ENCODE measurements at places on chromosomes 1 and 21. TPM values are rescaled to one million over a fixed set of nuclear protein-coding genes. Genes with fewer than 3 reads are reported as not detected.

DNA sequence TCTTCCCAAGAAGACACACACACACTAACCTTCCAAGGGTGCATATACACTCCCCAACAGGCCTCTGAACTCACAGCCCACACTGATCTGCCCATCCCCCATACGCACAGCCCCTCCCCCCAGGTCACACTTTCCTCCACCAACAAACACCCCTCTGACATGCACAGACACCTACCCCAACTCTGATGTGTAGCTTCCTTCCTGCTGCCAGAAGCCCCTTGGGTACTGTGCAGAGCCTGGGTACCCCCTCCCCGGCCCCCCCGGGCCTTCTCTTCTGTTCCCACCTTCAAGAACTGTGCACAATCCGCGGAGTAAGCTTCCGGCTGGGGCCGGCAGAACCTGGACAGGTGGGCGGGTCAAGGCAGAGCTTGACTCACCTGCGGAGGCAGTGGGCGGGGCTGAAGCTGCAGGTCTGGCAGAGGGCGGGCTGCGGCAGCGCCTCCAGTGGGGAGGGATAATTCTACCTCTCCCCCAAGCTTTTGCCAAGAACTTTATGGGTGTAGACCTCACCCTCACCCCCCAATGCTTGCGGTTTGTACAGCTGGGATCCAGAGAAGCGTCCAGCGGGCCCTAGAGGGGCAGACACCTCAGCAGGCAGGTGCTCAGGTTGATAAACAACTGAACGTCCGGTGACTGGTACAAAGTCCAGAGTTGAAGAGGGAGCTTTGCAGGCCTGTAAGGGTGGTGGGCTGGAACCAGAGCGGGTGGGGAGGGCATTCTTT lies at the start of gene C1orf210:
C1orf210 (minus strand) TSS at position 313 of the 722 bp plus-strand sequence. CDS start 2,311 bp downstream, outside the sequence.
- DNase-seq = no peak
- H3K36me3 ChIP-seq = no peaks in the 10 kb centered on the region
- no peak within 1 kb of the TSS for H3K4me3 ChIP-seq
- no peak within 1 kb of the TSS for H3K27ac ChIP-seq
- no peaks in the 10 kb centered on the region for H3K4me1 ChIP-seq

AMY1C gene
- total RNA-seq = not detected

NTMT2 gene
- total RNA-seq = not detected

PODN gene
- not detected for total RNA-seq

S100A7 gene
- not detected for total RNA-seq

DNA sequence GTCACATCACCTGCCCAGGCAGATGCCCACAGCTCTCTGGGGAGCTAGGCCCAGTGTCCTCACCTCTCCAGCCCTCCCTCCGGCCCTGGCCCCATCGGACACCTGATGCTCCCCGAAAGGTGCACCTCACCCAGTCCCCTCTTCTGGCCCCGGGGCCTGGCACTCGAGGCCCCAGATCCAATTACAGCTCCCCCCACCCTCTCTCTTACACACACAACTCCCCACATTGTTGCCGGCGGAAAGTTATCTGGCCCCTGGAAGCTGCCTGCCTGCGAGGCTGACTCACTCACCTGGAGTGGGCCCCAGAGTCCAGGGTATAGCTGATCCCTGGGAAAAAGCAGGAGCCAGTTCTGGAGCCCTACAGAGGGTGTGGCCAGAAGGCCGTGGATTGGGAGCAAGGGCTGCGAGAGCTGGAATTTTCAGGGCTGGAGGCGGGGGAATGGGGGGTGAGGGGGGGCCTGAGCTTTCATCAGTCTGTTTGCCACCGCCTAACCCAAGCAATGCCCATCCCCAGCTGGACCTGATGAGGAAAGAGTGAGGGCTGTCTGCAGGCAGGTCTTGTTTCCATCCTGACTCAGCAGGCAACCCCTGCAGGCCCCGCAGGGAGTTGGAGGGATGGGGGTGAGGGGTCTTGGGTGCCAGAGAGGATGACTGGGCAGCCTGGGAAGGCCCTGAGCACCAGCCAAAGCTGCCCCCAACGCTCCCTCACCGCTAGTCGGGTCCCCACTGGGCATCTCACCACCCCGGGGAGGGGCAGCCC lies 948 bp downstream of the FBXO2 start:
- no peak overlapping the region for H3K27ac ChIP-seq
- H3K4me1 ChIP-seq = peaks cover 26% of the 10 kb centered on the region
- no peaks in the 10 kb centered on the region for H3K27me3 ChIP-seq
- DNase-seq = no peak

PCP4 gene
- not detected for total RNA-seq

GRCh38 chr1:79638382-79638781 lies 631.9 kb upstream of the ADGRL4 start:
- no peaks in the 10 kb centered on the region for H3K36me3 ChIP-seq
- H3K4me1 ChIP-seq = no peaks in the 10 kb centered on the region
- no peak overlapping the region for H3K27ac ChIP-seq
- no peak overlapping the region for H3K4me3 ChIP-seq
- no peak for DNase-seq

DNA sequence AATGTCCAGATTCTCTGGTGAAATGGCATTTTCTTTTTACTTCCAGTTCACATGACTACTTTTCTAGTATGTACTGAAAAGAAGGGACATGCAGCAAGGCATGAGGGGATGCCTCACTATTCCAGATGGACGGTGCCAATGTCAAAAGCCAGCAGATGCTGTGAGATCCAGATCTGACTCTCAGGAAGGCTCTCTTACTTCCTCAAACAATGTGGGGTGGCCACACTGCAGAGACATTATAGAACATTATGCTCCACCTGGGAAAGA lies 17.7 kb downstream of the CRYZ start:
- peaks cover 13% of the 10 kb centered on the region for H3K36me3 ChIP-seq
- no peak overlapping the region for H3K27ac ChIP-seq
- no peaks in the 10 kb centered on the region for H3K27me3 ChIP-seq
- DNase-seq = no peak
- no peaks in the 10 kb centered on the region for H3K4me1 ChIP-seq

FCAMR gene
- not detected for total RNA-seq

DNA sequence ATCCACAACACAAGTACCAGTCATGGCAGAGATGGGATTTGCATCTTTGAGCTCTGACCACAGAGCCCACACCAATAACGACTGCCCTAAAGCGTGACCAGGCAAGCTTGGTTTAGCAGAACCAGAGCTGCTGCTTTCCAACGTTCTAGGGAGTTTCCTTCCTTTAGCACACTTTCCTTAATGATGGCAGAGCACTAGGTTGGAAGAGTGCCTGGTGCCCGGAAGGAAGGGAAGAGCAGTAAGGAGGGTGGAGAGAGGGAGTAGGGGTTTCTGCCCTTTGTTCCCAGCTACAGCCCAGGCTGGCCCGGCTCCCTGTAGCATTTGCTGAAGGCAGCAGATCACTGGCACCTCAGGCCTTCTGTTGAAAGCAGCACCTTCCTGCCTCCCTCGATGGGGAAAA lies 6.1 kb upstream of the EVA1C start:
- DNase-seq = no peak
- H3K36me3 ChIP-seq = no peaks in the 10 kb centered on the region
- no peaks in the 10 kb centered on the region for H3K27me3 ChIP-seq
- H3K4me1 ChIP-seq = peaks cover 10% of the 10 kb centered on the region

DNA sequence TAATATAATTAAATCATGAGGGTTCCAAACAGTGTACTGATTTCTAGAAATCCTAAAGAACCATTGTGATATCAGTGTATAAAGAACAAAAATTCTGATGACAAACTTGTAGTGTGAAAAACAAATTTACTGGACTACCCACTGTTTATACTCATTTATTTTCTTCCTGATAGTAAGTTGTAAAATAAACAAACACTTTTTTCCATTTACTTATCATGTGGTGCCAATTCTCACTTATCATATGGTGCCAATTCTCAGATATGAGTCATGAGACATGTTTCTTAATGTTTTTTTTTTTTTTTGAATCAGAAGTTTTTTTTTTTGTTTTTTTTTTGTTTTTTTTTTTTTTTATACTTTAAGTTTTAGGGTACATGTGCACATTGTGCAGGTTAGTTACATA lies 137.7 kb downstream of the LEPR start:
- no peak overlapping the region for H3K4me3 ChIP-seq
- H3K4me1 ChIP-seq = no peaks in the 10 kb centered on the region
- DNase-seq = no peak
- H3K36me3 ChIP-seq = no peaks in the 10 kb centered on the region
- H3K27ac ChIP-seq = no peak overlapping the region
- peaks cover 3% of the 10 kb centered on the region for H3K27me3 ChIP-seq

HSD3B2 gene
- total RNA-seq = not detected

GRCh38 chr1:245168086-245168485 lies 13.3 kb downstream of the KIF26B start:
- DNase-seq = no peak
- H3K4me3 ChIP-seq = no peak overlapping the region
- no peaks in the 10 kb centered on the region for H3K36me3 ChIP-seq
- no peaks in the 10 kb centered on the region for H3K4me1 ChIP-seq

- peaks cover 7% of the 10 kb centered on the region for H3K4me1 ChIP-seq
- no peak overlapping the region for H3K4me3 ChIP-seq
- H3K27ac ChIP-seq = peak overlapping the region; percentile 71
- peaks cover 21% of the 10 kb centered on the region for H3K36me3 ChIP-seq
Measured at GRCh38 chr1:12014141-12014991, 4.9 kb upstream of the MIIP start.

DNA sequence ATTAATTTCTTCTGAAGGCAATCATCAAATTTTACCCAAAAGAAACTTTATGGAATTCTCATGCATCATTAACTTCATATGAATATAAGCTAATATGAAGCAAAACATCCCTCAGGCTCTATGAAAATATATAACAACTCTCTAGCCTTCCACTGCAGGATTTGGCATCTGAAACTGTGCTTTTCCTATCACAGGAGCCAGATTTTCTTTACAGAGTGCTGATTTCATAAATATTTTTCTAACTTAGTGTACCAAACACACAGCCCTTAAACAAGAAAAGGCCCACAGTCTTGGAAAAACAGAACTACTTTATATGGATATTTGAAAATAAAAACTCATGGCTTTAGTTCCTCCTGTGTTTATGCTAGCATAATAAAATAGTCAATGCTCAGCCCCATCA lies 559.5 kb upstream of the CHRM3 start:
- no peak for DNase-seq
- no peaks in the 10 kb centered on the region for H3K4me1 ChIP-seq
- no peak overlapping the region for H3K27ac ChIP-seq
- no peak overlapping the region for H3K4me3 ChIP-seq

DNA sequence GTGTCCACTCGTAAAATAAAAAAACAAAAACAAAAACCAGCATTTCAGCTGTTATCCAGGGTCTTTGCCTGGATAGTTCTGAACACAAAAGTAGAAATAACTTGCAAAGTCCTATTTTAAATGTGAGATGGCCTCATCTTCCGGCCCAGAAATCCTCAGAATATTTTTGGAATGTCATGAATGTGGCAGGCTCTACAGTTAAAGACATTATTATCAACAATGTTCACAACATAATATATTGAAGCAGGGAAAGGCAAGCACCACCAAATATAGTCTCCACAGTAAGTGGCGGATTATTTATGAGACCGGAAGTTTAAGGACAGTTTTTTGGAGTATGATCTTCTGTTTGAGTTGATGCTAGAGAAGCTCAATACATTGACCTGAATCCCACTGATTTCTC lies 1.2 kb upstream of the C1orf198 start:
- peaks cover 16% of the 10 kb centered on the region for H3K27me3 ChIP-seq
- no peaks in the 10 kb centered on the region for H3K36me3 ChIP-seq
- peak overlapping the region; percentile 84 for H3K4me3 ChIP-seq
- H3K4me1 ChIP-seq = peaks cover 13% of the 10 kb centered on the region
- no peak overlapping the region for H3K27ac ChIP-seq
- no peak for DNase-seq

GRCh38 chr1:101781201-101781831 lies 215.4 kb downstream of the OLFM3 start:
- H3K4me3 ChIP-seq = no peak overlapping the region
- no peak for DNase-seq
- no peak overlapping the region for H3K27ac ChIP-seq
- H3K36me3 ChIP-seq = no peaks in the 10 kb centered on the region
- no peaks in the 10 kb centered on the region for H3K27me3 ChIP-seq

- no peak for DNase-seq
- no peak overlapping the region for H3K27ac ChIP-seq
- H3K4me3 ChIP-seq = no peak overlapping the region
Measured at GRCh38 chr1:57447551-57447950, 23.7 kb upstream of the DAB1 start.

DNA sequence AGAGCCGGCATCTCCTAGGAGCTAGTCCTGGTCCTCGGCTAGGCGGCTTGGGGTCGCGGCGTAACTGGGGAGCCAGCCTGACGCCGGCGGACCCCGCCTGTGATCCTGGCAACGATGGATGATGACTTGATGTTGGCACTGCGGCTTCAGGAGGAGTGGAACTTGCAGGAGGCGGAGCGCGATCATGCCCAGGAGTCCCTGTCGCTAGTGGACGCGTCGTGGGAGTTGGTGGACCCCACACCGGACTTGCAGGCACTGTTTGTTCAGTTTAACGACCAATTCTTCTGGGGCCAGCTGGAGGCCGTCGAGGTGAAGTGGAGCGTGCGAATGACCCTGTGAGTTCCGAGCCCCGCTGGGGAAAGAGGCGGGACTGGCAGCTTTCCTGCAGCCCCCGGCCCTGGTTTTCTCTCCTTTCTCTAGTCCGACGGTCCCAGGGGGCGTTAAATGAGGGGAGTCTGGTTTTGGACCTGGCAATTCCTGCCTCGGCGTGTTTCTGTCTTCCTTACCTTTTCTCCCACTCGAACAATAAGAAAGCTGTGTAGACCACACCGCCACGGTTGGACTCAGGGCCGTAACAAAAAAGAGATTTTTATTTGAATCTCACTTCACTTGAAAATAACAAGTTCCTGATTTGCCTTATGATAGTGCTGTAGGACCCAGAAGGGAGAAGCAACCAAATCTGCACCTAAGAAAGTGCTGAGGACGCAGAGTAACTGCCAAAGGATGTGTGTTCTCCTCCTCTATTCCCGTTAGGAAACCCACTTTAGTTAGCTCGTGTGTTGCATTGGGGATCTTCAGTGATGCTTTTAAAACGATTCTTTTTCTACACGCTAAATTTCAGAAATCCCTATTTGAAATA lies at the start of gene SPRTN:
SPRTN (plus strand) TSS at position 24 of the 859 bp plus-strand sequence; CDS start at position 115, 91 bp downstream.
- H3K4me3 ChIP-seq = peak within 1 kb of the TSS; percentile 100
- no peaks in the 10 kb centered on the region for H3K27me3 ChIP-seq
- H3K4me1 ChIP-seq = peaks cover 49% of the 10 kb centered on the region
- H3K36me3 ChIP-seq = peaks cover 33% of the 10 kb centered on the region

GRCh38 chr1:238469146-238469631 lies 578.5 kb upstream of the ZP4 start:
- no peaks in the 10 kb centered on the region for H3K27me3 ChIP-seq
- no peaks in the 10 kb centered on the region for H3K36me3 ChIP-seq
- no peaks in the 10 kb centered on the region for H3K4me1 ChIP-seq
- no peak overlapping the region for H3K27ac ChIP-seq
- no peak overlapping the region for H3K4me3 ChIP-seq
- DNase-seq = no peak

- DNase-seq = no peak
- no peaks in the 10 kb centered on the region for H3K27me3 ChIP-seq
- H3K4me3 ChIP-seq = no peak overlapping the region
- H3K27ac ChIP-seq = no peak overlapping the region
Measured at GRCh38 chr1:48756683-48757316, 19.9 kb downstream of the BEND5 start.

DNA sequence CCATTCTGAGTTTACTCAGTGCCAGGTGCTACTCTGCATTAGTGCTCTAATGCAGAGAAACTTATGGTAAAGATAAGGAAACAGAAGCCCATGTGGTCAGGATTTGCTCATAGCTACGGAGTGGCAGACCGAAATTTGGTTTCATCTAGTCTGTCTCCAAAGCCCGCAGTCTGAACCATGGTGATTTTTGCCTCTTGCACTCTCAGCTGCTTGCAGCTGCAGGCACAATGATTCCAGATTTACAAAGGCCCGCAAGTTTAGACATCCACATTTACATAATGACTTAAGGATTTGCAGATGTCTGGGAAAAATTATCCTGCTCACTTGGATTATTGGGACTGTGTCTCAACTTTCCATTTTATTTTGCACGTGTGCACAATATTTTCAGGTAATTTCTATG lies 161.3 kb upstream of the KCNJ6 start:
- no peak for DNase-seq
- H3K36me3 ChIP-seq = no peaks in the 10 kb centered on the region
- no peaks in the 10 kb centered on the region for H3K27me3 ChIP-seq
